ENCODE measurements at places on chromosomes 3 and 15.

DNA sequence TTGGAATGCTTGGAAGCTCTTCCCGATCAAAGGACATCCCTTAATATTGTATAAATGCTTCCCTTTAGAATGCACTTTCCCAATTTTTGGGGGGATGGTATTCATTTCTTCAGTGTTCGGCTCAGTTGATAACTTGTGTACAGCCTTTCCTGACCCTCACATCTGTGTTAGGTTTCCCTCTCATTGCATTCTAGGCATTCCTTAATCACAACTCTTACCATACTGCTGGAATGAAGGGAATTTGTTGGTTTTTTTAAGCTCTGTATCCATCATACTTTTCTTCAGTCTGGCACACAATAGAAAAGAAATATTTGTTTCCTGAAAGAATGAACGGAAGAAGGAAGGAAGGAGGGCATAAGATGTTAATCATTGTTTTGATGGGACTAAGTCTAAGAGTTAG lies 119.5 kb downstream of the CHST2 start:
- DNase-seq = no peak

GRCh38 chr3:9627901-9628633 lies 21.2 kb upstream of the MTMR14 start:
- DNase-seq = no peak

DNA sequence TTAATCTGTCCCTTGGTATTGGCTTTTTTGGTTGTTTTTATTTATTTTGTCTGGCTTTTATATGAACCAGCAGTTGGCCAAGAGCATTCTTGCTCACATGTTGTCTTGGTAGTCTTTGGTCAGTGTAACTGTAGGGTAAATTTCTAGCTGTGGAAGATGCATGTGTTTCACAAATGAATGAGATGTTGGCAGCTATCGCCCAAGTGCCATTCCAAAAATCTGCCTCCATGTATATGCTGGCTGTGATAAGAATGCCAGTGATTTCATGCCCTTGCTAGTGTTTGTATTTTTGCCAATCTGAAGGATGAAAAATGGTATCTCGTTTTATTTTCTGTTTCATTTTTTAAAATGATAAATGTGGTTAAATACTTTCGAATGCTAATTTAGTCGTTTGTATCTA lies 50.1 kb downstream of the TLNRD1 start:
- DNase-seq = no peak

GRCh38 chr3:18765662-18766061 lies 340.5 kb upstream of the SATB1 start:
- no peak for DNase-seq

DNA sequence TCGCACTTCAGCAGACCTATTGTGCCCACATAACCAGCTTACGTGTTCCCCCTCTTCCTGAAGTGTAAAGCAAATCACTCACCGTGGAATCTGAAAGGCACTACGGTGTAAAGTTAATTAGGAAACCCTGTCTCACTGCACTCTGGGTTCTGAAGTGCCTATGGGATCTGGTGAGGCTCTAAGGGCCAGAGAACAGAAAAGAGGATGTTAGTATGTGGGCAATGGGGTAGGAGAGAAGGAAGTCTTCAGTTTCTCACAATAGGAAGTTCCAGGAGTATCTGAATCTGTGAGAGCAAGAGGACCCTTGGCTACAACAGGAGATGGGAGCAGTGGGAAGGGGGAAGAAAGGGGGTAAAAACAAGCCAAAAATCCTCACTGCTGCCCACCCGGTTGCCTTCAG lies 71.4 kb downstream of the ITGB5 start:
- no peak for DNase-seq

- DNase-seq = no peak
Observed at GRCh38 chr3:95476534-95476933, 1337.9 kb upstream of the EPHA6 start.

GRCh38 chr15:58641660-58642059 lies 107.8 kb downstream of the ADAM10 start:
- DNase-seq = no peak

DNA sequence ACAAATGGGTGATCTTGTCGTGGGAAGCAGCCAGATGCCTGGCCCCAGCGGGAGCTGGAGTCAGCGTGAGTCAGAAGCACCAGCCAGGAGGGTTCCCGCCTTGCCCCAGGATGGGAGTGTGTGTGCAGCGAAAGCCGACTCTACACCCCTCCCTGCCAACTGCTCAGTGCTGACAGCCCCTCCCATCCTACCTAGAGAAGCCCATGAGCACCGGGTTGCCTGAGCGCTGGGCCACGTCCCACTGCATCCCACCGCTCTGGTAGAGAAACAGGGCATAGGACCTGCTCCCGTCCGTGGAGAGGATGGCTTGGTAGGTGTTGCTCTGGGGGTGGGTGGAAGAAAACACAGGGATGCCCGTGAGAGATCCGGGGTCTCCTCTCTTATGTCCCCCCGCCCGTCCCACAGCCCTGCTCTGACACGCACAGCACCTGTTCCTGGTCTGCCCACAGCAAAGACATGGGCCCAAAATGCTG lies 42.9 kb downstream of the MUC4 start:
- no peak for DNase-seq

DNA sequence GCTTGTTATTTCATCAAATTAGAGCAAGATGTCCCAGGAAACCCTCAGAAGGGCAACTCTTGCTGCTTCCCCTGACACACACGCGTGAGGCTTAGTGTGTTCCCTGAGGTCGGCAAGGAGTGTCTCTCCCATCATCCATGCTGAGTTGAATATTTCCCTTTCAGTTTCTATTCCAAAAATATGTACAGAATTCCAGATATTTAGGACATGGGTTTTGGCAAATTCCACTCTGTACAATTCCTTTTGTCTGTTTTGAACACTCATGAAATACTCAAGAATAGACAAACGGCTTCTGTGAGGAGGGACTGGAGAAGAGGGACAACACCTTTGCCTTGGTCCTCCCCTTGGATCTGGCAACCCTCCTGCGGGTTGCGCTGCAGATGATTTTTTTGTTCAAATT lies 138.0 kb downstream of the DUT start:
- DNase-seq = no peak

GRCh38 chr3:154794814-154795445 lies 285.2 kb upstream of the MME start:
- no peak for DNase-seq

DNA sequence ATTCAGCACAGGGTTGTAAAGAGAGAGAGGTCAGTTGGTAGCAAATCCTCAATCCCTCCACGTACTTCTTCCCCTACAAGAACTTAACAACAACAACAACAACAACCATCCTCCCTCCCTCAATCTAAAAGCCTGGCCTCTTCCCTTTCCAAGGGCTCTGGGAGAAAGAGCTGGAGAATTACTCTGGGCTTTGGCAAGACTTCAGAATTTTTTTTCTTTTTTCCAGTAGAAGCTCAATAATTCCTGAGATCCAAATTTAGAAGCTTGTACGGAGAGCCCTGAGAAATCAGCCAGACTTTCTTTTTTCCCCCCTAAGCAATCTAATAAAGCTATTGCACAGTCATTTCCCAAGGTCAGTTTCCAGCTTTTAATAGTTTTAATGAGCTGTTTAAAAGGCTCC lies 95.8 kb upstream of the CACNA2D3 start:
- no peak for DNase-seq

DNA sequence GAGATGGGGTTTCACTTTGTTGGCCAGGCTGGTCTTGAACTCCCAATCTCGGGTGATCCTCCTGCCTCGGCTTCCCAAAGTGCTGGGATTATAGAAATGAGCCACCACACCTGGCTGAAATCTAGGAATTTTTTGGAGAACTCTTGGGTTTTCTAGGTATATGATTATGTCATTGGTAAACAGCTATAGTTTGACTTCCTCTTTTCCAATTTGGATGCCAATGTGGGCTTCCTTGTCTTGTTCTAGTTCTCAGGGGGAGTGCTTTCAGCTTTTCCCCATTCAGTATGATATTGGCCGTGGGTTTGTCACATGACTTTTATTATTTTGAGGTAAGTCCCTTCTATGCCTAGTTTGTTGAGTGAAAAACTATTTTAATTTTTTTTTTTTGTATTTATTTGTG lies 17.9 kb downstream of the KCNMB3 start:
- no peak for DNase-seq

DNA sequence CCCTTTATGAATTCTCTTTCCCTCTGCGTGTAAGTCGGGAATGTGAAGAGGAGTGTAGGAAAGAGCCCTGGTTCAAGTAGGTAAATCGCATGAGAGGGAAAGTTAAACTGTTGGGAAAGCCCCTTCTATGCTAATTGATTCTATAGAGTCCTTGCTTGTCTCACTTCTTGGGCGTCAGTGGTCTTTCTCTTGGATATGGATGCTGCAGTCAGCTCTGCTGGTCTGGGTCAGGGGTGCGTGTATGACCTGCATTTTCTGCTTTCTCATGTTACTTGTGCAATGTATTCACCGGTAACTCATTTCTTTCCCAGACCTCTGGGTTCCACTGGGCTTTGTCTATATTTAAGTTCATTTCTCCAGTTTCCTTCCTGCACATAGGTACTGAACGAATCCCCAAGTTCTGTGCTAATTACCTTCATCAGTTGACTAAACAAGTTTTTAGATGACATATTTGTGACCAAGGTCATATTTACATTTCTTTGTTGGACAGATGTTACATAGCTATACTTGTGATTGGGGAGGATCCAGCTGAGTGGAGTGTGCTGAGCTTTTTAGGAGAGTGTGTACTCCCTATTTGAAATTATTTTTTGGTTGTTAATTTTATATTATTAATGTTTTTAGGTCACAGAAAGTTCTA lies 1.4 kb downstream of the SETD5 start:
- DNase-seq = peak; percentile 46

DNA sequence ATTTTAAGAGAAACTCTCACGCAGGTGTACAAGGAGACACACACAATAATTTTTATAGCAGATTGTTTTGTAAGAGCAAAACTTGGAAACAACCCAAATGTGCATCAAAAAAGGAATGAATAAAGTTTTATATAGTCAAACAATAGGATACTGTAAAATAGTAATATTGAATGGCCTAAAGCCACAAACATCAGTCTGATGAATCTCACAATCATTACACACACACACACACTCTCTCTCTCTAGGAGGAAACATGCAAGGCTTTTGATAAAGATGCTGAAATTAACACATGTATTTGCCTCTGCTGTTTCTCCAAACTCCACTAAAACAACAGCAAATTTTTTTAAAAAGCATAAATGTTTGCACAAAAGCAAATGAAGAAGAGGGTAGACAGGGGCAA lies 37.3 kb downstream of the ADIPOQ start:
- no peak for DNase-seq

GRCh38 chr3:117572786-117573185 lies 863.2 kb downstream of the TUSC7 start:
- DNase-seq = no peak

DNA sequence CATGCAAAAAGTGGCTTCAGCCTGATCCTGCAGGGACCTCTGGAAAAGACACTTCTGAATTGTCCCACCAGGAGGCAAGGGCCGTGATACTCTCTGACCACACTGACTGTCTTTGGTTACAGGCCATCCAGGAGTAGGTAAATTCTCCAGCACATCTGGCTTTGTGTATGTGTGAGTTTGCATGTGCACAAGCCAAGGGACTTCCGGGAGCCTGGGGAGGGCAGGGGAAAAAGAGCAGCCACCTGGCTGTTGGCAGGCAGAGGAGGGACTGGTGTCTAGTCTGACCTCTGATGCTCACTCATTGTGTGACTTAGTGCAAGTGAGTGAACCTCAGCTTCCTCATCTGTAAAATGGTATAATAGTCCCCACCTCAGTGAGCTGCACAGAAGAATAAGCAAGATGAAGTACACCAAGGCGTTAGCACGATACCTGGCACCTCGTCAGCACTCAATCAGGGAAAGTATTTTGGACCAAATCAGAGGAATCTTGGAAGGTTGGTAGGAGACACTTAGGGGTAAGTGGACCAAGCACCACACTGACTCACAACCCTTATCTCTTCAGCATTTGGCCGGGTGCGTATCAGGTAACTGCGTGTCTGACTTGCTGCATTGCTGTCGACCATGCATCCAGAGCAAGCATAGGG lies 19.1 kb downstream of the KLHL6 start:
- DNase-seq = no peak

DNA sequence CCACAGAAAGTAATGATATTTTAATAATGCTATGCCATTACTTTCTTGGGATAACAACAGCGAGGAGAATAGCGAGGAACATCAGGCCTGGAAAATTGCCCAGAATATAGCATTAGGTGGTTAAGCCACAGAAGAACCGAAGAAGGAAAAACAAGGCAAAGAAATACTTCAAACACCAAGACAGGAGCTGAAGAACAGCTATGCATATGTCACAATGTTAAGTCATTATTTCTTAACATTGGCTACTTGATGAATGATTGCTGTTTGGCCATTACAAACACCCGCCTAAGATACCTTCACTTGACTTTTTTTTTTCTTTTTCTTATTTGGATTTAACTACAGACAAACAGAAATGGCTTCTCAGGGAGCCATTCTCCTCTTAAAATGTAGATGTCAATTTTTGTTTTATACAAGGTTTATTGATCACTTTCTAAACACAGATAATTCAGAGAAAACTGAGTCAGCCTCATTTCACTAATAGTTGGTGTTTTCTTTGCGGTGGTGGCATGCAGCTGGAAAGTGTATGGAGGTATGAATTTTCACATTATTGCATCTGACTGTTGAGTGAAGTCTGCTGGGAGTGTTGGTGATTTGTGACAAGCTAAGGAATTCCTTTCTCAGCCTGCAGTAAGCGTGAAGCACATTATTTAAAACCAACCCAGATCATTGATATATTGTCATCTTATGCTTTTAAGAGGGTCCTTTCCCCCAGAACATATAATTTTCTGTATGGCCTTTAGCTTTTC lies 705.7 kb upstream of the NR2F2 start:
- DNase-seq = no peak

DNA sequence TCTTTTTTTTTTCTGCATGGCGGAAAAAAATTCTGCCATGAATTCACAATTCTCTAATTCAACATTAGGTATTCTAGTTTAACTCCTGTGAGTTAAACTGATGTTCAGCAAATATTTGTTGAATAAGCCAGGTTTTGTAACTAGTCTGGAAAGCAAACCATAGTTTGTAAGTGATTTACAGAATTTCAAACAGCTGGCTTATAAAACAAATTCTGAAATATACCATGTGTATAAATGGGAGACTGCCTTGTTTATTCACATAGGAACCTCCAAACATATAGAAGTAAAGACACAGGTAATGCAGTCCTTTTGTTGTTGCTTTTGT lies 101.1 kb downstream of the IL1RAP start:
- DNase-seq = no peak

DNA sequence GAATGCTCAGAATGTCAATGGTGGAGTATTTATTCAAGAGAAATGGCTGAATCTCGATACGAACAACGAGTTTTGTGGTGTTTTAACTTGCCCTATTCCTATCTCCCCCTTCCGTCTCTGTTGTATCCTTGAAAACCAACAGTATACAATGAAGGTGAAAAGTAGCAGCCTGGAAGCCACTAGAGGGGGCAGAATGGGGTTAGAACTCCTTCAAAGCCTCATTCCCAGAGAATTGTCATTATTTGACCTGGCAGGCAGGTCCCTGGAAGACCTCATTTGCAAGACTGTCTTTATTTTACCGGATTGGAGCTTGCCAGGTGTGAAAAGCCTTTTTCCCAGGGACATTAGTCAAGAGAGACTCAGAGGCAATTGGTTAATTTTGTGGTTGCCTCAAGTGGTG lies 139.4 kb downstream of the LRRC28 start:
- DNase-seq = no peak

Measured in CD4-positive, alpha-beta T cell treated with Interleukin-4 for 4 hours (primary cell).